ENCODE measurements at places on chromosomes 16 and 17.

GRCh38 chr17:59892251-59892923 lies 356 bp downstream of the TUBD1 start:
- no peak for DNase-seq

GRCh38 chr17:9401434-9401833 lies 174.2 kb downstream of the STX8 start:
- DNase-seq = no peak

DNA sequence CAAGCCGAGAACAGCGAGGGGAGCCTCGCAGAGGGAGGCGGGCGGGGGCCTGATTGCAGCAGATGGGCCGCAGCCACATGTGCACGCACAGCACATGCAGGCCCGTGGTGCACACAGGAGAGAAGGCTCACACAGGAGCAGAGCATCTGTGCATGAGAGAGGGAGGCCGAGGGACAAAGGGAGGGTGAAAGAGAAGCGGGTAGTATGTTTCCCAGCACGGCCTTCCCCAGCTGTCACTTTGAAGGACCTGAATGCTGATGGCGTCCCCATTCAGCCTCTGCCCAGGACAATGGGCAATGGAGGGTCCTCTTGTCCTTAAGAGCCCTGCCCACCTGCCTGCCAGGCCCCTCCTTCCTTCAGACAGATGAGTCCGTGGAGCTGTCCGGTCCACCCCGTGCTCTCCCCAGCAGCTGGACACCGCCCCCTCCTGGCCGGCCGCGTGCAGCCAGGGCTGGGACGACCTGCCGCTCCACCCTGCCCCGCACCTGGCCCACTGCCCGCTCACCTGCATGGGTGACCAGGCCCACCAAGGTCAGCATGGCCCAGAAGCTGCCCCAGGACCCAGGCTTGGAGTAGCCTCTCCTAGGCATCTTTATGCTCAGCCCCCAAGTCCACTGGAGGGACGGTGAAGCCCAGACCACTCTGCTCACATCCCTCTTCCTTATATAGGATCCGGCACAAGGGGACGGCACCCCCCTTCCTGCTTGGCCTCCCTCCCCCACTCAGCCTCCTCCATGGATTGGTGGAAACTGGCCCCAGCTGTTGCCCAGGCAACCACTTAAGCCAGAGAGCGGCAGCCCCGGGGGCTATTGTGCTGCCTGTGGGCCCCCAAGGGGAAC lies at the start of gene BTBD17:
TSS of gene BTBD17 (minus strand) at position 639 of the 839 bp plus-strand sequence. CDS start at position 590, 49 bp downstream.
- peak; percentile 67 for DNase-seq

DNA sequence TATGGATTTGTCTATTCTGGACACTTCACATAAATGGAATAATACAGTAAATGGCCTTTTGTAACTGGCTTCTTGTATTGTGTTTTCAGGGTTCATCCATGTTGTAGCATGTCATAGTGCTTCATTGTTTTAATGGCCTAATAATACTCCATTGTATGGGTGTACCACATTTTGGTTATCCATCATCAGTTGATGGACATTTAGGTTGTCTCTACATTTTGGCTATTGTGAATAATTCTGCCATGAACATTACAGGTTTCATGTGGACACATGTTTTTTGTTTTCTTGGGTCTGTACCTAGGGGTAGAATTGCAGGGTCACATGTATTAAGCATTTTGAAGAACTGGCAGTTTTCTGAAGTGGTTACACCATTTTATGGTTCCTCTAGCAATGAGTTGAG lies 223.5 kb upstream of the CACNG5 start:
- no peak for DNase-seq

DNA sequence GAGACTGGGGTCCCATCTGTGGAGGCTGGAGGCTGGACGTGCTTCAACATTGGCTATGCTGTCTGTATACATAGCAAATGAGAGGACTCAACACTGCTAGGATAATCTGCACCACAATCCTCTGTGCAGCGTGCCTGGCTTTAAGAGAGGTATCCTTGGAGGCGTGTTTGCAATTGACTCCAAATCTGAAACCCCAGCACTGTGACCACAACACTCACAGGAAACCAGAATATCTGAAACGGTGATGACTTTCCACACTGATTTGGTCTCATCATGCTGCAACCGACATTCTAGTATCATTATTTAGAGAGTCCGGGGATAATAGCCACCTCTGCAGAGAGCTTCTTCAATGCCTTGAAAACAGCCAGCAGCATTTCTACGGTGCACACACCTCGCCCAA lies 35.1 kb downstream of the TLE7 start:
- DNase-seq = no peak

Measured in hippocampal formation (tissue), 2 donors.